Caudate nucleus (tissue), 63 donors: ENCODE measurements at places on chromosomes 1 and 21.
A peak's percentile ranks its signal among the peaks of the same experiment; 100 is the strongest.

GRCh38 chr1:29462096-29462495, 225.8 kb downstream of the PTPRU start:
- no peak for DNase-seq

- DNase-seq = peak; percentile 57
Measured at GRCh38 chr1:204623365-204623893, 62.1 kb downstream of the LRRN2 start.

DNA sequence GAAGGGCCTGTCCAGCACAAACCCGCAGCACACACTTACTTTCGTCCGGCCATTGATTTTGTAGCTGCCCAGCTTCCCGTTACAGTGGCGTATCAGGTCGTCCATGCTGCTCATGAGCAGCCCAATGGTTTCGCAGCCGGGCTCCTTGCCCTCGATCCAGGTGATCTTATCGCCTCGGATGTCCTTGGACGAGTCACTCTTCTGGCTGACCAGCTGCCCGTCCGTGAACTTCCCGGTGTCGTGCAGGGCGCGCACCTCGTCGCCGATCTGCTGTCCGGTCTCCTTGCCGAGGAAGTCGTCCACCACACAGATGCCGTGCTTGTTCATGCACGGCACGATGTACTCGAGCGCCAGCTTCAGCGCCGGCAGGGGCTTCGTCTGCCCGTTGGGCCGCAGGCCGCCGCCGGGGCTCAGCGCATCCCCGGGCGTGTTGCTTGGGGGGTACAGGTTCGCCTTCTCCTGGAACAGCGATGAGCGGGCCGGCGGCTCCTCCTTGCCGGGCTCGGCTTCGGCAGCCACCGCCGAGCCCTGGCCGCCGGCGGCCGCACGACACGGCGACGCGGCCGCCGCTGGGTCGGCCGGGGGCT, 1.0 kb downstream of the EGLN1 start:
- DNase-seq = peak; percentile 45

- no peak for DNase-seq
Measured at GRCh38 chr1:236133339-236133738, 9.0 kb upstream of the GPR137B start.

GRCh38 chr1:40848530-40849189, 13.5 kb downstream of the CITED4 start:
- no peak for DNase-seq
